ENCODE measurements at places on chromosomes 4 and X.

GRCh38 chrX:24480400-24480865, 15.3 kb downstream of the PDK3 start:
- no peak for DNase-seq

GRCh38 chr4:87875191-87875590, 42.4 kb downstream of the MEPE start:
- DNase-seq = no peak

GRCh38 chr4:140857111-140857510, 100.9 kb upstream of the TBC1D9 start:
- DNase-seq = no peak

DNA sequence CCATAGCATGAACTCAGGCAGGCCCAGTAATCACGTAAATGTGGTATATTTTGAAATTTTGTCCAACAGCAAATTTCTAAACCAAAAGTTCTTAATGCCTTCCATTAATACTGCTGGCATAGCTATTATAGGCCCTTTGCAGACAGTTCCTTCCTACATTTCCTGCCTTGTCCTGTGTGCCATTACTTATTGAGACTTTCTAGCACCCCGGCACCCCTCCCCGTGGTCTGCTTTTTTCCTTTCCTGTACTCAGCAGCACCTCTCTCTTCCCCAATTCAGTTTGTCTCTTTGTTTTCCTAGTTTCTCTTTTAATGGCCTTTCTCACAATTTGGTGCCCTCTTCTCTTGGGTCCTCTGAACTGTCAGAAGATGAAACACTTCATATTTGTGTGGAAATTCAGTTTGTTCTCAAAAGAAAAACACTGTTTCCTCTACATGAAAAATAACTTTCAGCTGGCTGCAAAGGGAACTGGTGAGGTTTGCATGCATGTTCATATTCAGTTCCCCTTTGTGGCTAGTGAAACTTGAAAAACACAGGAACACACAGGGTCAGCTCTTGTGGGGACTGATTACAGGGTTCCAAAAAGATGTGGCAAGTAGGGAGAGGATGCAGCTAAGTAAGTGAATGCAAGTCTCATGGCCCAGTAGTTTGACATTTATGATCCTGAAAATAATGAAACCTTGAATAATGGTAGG, 17.1 kb downstream of the GPR34 start:
- DNase-seq = no peak

DNA sequence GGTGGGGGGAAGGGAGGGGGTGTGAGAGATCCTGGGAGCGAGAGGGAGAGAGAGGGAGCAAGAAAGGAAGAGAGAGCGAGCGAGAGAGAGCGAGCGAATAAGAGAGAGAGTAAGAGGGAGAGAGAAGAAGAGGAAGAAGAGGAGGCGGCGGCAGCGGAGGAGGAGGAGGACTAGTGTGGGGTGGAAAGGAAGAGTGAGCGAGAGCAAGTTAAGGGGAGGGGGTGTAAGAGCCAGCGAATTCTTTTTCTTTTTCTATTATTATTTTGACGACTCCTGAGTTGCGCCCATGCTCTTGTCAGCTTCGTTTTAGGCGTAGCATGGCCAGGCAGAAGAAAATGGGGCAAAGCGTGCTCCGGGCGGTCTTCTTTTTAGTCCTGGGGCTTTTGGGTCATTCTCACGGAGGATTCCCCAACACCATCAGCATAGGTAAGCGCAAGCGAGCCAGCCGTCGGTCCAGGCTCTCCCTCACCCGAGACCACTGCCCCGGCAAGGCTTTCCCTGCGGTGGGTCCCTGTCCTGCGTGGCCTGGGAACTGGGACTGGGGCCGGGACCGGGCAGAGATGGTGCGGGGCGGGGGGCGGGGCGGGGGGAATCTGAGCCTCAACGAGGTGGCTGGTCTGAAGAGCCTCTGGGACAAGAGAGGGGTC, at the start of gene GRIA3:
Gene GRIA3, plus strand, starts transcription at position 60 of the 647 bp plus-strand sequence. Its CDS starts 258 bp downstream, at position 318.
- DNase-seq = peak; percentile 22
